NCI-H1417 treated with DMSO at 0.1 percent for 48 hours (cell line): ENCODE measurements at places on chromosomes 1 and 21.

GRCh38 chr1:39250460-39251240 lies 46.2 kb downstream of the MACF1 start:
- DNase-seq: no peak

GRCh38 chr1:22140694-22141093 lies 2.2 kb downstream of the WNT4 start:
- DNase-seq: no peak

DNA sequence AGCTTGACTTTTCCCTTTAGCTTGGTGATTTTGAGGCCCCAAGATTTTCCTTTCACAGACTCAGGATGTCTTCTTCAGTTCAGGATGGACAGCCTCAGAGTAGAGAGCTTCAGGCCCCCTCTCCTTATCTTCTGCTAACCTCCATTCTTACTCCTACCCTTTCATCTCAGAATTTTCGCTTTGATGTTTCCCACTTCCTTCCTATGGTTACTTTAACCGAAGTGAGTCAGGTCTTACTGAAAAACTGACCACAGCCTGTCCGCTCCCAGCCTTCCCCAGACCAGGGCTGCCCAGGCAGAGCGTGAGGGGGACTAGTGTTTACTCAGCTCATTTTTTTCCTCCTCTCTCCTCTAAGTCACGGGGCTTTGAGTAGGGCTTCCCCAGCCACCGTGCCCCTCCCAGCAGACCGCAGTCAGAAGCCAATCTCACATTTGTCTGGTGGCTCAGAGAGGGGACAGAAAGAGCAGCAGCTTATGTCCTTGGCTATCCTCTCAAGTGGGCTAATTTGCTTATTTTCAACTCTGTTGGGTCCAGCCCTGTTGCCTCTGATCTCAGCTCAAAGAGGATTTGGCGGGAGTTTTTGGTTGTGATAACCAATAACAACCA lies 4.2 kb upstream of the IL19 start:
- no peak for DNase-seq

DNA sequence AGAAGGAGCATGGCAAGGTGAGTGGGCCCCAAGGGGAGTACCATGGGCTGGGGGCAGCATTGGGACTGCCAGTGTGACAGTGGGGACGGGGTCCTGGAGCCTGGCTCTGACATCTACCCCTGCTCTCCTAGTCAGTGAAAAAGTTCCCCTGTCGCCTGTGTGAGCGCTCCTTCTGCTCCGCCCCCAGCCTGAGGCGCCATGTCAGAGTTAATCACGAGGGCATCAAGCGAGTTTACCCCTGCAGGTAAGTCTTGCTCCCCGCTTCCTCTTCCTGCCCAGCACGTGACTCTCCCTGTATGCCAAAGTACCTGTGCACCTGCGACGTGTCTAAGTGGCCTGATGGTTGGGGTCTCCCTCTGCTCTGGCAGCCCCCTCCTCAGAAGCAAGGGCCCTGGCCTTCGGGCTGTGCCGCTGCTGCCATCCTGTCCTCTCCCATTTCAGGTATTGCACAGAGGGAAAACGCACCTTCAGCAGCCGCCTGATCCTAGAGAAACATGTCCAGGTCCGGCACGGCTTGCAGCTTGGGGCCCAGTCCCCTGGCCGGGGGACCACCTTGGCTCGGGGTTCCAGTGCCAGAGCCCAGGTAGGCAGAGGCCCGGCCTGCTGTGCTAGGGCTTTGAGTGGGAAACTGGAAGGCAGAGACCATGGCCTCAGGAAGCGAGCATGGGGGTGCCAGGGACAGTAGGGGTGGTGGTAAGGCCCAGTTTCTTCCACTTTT lies 8.1 kb downstream of the ZNF687 start:
- no peak for DNase-seq

DNA sequence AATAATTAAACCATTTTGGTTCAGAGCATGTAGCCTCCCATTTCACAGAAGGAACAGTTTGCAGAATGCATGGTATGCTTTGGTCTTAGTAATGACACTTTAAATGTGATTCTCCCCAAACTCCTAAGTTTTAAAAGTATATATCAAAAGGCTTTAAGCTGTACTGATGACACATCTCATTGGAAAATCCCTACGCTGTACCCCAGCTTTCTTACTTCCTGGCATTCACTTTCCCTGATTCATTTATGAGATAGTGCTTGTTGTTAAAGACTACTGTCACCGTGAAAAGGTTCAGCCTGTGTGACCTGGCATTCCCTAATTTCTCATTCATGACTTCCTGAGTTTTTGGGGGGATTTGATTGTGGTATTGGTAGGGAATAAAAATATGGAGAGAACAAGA lies 53.4 kb downstream of the MPZL1 start:
- DNase-seq: no peak

DNA sequence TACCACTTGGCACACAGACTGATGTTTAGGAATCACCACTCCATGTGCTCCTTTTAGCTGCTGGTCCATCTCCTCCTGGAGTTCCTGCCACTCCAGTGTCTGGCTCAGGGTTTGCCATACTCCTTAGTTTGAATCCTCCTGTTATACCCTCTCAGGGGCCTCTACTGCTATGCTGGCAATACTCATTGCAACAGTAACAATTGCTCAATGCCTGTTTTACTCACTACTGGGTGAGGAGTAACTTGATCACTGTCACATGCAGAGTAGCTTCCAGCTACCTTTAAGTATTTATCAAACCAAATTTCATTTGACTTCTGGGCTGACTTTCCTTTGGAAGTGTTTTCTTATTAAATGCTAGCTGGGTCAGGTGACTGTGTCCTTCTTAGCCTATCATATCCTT lies 107.2 kb upstream of the WLS start:
- no peak for DNase-seq

DNA sequence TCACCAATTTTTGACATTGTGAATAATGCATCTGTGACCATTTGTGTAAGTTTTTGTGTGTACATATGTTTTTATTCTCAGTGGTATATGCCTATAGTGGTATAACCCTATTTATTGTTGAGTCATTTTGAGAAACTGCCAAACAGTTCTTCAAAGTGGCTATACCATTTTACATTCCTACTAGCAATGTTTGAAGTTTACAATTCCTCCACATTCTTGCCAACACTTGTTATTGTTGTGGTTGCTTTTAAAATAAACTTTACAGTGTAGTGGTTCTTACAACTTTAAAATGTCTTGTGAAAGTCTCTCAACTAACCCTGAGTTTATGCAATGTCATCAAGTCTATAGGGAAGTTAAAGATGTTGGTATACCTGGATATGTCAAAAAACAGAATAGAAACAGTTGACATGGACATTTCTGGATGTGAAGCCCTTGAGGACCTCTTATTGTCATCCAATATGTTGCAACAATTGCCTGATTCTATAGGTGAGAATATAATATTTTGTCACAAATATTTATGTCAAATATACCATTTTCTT lies 219.4 kb downstream of the LRRC40 start:
- DNase-seq: no peak

GRCh38 chr1:26034504-26035202 lies 11.3 kb downstream of the SLC30A2 start:
- no peak for DNase-seq

DNA sequence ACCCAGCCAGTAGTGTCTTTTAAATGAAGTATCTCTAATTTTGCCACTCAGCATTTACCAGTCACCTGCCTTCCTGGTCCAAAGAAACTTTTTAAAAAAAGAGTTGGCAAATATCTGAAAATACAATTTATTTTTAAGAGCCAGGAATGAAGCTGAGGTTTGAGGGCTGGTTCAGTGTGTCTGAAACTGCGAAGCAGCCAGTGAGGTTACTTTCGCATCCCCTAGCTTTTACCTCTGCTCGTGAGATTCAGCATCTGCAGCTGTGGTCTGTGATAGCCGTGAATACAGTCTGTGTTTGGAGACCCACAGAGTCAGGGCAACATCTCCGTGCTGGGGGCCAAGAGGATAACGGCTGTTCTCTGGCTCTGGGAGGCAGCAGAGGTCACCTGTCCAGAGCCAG lies 21.3 kb upstream of the KCNAB2 start:
- no peak for DNase-seq
